Fibroblast of gingiva (primary cell): ENCODE measurements at places on chromosomes 11 and 22.

GRCh38 chr22:22745225-22746060, 101.0 kb downstream of the GGTLC2 start:
- DNase-seq = peak; percentile 23

DNA sequence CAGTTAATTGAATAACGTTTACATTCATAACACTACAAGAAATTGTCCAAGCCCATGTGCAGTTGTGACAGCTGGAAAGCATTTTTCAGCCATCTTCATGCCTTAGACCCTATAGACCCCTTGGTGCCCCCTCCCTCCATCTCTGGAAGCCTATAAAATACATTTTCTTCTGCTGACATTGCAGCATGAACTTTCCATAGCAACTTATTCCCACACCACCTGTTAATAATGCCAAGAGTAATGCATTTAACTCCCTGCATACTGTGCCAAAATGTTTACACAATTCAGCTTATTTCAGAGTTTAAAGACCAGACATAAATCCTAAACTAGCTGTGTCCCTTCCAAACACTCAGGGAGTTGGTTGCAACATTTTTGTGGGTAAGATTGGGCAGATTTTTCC, 143.0 kb upstream of the ARHGAP20 start:
- peak; percentile 75 for DNase-seq

GRCh38 chr11:33919645-33920044, 27.8 kb upstream of the LMO2 start:
- no peak for DNase-seq

DNA sequence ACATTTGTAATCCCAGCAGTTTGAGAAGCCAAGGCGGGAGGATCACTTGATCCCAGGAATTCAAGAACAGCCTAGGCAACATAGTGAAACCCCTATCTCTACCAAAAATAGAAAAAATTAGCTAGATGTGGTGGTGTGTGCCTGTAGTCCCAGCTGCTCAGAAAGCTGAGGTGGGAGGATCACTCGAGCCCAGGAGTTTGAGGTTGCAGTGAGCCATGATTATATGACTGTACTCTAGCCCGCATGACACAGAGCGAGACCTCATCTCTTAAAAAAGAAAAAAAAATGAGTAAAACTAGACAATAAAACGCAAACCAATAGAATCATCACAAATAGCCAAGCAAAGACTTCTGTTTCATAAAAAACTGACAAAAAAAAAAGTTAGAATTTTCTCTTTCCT, 21.8 kb downstream of the NUCB2 start:
- no peak for DNase-seq

DNA sequence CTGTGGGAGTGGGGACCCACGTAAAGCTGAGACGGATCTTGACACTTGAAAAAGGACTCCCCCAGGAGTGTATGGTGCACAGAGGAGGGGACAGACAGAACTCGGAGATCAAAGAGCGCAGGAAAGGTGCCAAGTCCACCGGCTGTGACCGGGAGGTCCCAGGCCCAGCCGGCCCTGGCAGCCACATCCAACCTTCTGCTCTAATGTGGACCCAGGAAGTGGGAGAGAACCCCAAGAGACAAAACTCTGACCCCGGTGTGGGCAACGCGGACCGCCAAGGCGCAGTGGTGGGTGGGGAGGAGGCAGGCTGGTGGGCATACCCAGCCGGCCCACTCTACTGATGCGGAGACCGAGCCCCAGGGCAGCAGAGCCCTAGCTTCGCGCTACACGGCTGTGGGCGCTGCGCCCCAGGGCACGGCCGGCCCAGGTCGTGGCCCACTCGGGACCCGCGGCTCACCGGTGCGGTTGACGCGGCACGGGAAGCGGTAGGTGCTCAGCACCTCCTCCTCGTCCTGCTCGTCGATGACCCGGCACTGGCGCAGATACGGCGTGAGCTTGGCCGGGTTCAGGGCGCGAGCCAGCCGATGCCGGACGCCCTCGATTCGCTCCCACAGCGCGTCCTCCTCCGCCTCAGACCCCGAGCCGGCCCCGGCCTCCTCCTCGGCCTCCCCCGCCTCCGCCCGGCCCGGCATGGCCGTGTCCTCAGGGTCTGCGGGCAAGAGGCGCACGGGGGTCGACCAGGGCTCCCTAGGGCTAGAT, 527 bp downstream of the CARD10 start:
- DNase-seq = no peak

GRCh38 chr11:113281052-113281725, 33.2 kb upstream of the TTC12 start:
- no peak for DNase-seq

DNA sequence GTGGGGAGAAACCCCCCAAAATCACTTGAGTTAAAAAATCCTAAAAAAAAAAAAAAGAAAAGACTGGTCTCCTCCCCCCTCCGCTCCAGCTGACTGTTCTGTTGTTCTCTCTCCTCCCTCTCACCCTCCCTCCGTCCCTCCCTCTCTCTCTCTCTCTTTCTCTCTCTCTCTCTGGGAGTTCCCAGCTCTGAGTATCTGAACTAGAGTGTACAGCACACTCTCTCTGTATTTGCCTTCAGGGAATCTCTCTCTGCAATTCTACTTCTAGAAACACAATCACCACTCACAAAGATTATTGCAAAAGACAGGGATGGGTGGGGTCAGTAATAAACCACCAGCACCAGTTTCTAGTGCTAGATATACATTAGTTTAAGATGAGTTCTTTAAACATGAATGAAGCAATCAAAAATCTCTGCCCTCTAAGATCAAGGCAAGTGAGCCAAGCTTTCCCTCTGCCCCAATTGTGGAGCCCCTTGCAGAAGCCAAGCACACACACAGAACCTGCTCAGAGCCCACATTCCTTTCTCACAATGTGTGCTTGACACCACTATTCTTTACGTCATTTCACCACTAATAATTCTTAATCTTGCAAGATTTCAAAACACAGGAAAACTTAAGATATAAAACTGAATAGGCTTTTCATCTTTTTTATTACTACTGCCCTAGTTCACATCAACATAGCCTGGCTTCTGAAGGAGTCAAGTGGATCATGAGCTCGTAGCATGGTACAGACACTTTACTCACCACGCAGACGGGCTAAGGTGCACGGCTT, 133.5 kb downstream of the RBFOX2 start:
- peak; percentile 92 for DNase-seq

- no peak for DNase-seq
Observed at GRCh38 chr22:46340676-46341075, 5.2 kb downstream of the TRMU start.

DNA sequence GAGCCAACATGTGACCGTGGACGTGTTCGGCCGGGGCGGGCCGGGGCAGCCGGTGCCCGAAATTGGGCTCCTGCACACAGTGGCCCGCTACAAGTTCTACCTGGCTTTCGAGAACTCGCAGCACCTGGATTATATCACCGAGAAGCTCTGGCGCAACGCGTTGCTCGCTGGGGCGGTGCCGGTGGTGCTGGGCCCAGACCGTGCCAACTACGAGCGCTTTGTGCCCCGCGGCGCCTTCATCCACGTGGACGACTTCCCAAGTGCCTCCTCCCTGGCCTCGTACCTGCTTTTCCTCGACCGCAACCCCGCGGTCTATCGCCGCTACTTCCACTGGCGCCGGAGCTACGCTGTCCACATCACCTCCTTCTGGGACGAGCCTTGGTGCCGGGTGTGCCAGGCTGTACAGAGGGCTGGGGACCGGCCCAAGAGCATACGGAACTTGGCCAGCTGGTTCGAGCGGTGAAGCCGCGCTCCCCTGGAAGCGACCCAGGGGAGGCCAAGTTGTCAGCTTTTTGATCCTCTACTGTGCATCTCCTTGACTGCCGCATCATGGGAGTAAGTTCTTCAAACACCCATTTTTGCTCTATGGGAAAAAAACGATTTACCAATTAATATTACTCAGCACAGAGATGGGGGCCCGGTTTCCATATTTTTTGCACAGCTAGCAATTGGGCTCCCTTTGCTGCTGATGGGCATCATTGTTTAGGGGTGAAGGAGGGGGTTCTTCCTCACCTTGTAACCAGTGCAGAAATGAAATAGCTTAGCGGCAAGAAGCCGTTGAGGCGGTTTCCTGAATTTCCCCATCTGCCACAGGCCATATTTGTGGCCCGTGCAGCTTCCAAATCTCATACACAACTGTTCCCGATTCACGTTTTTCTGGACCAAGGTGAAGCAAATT, 1.8 kb downstream of the FUT4 start:
- DNase-seq = no peak

- peak; percentile 72 for DNase-seq
Observed at GRCh38 chr11:86551288-86552092, 120.9 kb downstream of the ME3 start.

DNA sequence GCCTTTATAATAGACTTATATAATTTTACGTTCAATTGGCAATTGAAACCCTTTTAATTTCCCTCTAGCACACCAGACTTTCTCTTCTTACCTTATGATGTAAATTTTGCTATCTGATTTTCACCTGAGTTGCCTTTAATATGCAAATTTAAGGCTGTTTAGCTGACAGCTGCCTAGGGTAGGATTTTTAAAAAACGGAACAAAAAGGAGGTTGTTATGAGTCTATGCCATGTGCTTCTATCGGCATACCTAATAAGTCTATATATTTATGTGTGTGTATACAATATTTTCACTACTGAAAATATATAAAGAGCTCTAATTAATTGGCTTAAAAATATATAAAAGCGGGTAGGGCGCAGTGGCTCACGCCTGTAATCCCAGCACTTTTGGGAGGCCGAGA, 11.8 kb upstream of the SELENOH start:
- DNase-seq = no peak

DNA sequence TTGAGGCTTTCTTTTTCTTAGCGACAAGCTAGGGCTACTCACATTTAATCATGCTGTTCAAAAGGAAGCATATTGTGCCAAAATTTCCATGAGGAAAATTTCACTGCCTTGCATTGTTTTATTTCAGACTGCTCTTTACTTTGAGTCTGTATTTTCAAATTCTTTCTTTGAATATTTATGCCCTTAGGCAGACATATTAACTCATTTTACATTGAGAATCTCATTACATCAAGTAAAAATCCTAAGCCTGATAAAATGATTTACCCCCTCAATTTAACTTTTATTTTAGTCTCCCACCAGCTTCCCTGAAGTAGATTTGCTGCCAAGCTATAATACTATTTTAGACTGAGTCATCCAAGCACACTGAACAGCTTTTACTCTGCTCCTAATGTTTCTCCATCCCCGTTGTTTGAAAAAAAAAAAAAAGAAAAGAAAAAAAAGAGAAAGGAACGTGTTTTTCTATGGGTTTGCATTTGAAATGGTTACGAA, 189.3 kb upstream of the MTMR2 start:
- DNase-seq = peak; percentile 45

DNA sequence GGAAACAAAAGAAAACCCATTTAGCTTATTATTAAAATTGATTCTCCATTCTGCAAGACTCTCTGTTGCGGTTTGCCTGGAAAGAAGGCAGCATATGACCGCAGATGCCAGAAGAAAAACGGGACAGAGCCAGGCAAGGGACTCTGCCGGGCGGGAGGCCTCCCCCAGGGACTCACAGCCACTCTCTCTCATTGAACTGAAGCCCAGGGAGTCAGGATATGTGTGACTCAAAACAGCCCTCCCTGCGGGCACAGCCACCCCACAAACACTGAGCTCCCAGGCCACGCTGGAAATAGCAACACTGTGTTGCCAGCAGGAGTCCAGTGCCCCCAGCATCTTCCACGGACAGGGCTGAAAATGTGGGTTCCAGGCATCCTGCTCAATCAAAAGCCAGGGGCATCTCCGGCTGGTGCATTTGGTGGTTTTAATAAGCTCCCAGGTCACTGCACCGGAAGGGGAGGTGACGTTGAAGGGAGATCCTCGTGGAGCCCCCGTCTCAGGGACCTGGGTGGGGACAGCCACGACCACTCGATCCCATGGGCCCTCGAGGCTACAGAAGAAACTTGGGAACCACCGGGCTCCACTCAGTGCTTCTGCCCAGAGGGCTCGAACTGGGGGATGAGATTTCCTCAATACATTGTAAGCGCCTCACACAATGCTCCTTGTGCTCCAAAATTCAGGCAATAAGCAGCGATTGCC, 624.5 kb downstream of the TBC1D22A start:
- DNase-seq = no peak
